MCF 10A (cell line): ENCODE measurements at places on chromosomes 6 and 20. TPM values are rescaled to one million over a fixed set of nuclear protein-coding genes. Genes with fewer than 3 reads are reported as not detected.
A peak's percentile ranks its signal among the peaks of the same experiment; 100 is the strongest.

TGM3 gene
- not detected in 2 replicates for total RNA-seq

EYA4 gene
- total RNA-seq, result not detected in 2 replicates

TRIM15 gene
- 0.79 TPM in 1 of 2 replicates, not detected in the other for total RNA-seq

AURKA gene
- total RNA-seq, result 65.8 and 75.3 TPM in 2 replicates

SPINT4 gene
- total RNA-seq, result not detected in 2 replicates

RAD21L1 gene
- total RNA-seq, result not detected in 2 replicates

POPDC3 gene
- 7.3 and 7.9 TPM in 2 replicates for total RNA-seq

CST2 gene
- total RNA-seq, result not detected in 2 replicates

OPN5 gene
- total RNA-seq, result not detected in 2 replicates

KCNK16 gene
- total RNA-seq, result not detected in 2 replicates

- DNase-seq, result peak; percentile 54
Measured at GRCh38 chr6:103273048-103273447, 1586.7 kb downstream of the HACE1 start.

DNA sequence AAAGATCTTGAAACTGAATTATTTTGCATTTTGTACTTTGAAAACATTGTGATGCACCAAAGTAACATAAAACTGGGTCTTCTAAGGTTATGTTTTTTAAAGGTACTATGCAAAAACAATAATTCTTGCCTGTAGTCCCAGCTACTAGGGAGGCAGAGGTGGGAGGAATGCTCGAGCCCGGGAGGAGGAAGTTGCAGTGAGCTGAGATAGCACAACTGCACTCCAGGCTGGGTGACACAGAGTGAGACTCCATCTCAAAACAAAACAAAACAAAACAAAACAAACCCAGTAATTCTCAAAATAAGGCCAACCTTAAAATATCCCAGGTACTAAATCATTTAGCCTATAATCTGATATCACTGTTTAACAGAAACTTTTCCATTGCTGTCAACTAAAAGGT lies 269.6 kb downstream of the KHDC1L start:
- no peak for DNase-seq

DNA sequence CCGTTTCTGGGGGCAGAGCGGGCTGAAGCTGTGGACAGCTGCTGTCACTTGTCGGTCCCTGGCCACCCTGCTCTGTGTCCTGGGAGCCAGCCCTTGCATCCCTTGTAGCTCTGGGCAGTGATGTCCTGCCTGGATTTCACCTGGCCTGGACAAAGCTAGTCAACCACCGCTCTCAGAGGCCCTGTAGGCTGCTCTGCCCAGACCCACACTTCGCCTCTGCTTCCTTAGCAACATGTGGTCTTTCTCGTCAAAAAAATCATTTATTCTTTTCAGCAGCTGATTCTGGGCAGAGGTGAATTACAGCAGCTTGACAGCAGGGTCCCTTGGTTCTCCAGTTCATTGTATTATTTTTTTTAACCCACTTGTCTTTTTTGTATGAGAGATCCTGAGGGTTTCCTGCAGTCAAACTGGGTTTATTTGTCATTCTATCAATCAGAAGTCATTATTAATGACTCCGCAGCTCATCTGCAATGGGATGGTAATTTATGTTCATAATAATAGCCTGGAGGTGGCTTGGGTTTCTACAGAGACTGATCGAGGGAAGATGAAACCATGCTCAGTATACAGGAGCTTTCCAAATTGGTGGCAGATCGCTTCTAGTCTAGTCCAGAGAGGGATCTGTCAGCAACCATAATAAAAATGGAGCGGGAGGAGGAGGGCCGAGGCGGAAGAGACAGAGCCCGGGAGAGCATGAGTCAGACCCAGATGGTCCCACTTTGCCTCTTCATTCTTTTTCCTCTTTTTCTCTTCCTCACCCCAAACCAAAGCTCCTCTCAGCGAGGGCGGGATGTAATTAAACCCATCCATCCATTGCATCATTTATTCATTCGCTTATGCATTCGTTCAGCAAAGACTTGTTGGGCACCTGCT lies 22.4 kb downstream of the EDN3 start:
- no peak for DNase-seq

GRCh38 chr6:87230801-87231200 lies 75.4 kb downstream of the ZNF292 start:
- DNase-seq, result no peak

- DNase-seq, result peak; percentile 34
Measured at GRCh38 chr20:3250091-3250504, 11.1 kb upstream of the SLC4A11 start.

DNA sequence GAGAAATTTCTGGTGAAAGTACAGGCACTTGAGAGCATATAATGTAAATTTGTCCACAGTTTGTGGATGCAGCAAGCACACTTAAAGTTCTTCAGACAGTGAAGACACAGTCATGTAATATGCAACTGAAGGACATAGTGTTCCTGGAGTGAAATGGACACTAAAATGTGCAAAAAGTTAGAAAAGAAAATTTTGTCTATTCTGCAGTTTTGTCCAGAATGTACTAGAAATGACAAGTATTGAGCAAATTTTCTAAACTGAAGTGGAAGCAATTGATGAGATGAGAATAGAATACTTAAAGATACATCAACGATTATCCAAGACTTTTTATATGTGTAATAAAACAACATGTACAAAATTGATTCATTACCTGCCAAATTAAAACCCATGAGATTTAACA lies 647.0 kb upstream of the IMPG1 start:
- DNase-seq, result no peak

- DNase-seq, result peak; percentile 62
Measured at GRCh38 chr20:56187534-56188165, 60.9 kb upstream of the MC3R start.

DNA sequence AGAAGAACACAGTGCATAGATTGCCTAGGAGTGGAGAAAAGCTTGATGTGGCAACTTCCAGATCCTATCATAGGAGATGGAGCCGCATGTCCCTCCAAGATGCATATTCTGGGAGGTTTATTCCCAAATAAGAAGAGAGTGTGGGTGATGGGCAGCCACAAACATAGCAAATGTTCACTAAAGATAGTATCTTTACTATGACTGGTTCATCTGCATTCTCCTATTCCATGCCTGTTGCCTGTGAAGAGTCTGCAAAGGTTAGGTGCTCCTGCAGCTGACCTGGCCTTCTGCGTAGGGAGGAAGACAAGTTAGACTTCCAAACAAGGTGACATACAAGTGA lies 14.5 kb upstream of the CCN6 start:
- no peak for DNase-seq

- no peak for DNase-seq
Measured at GRCh38 chr6:138778331-138778730, 4.8 kb downstream of the CCDC28A start.

GRCh38 chr20:21762646-21763045 lies 57.2 kb downstream of the PAX1 start:
- DNase-seq, result no peak

DNA sequence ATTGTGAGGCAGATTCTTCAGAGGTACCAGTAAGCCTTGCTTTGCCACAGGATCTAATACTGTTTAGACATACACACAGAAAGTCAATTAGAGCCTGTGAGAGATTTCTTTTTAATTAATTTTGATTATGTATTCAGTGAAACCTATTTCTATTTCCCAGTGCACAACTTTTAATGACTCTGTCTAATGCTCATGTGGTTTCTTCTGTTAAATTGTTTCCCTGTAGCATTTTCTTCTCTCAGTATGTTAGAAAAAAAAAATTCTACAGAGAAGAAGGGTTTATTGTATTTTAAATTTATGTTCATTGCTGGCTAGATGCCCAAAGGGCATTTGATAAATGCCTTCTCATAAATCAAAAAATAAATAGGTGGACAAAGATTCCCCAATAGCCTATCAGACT lies 293.7 kb downstream of the C6orf118 start:
- DNase-seq, result no peak

- no peak for DNase-seq
Measured at GRCh38 chr20:59268870-59269269, 31.5 kb upstream of the EDN3 start.

- no peak for DNase-seq
Measured at GRCh38 chr6:125431971-125432370, 130.2 kb upstream of the HDDC2 start.

DNA sequence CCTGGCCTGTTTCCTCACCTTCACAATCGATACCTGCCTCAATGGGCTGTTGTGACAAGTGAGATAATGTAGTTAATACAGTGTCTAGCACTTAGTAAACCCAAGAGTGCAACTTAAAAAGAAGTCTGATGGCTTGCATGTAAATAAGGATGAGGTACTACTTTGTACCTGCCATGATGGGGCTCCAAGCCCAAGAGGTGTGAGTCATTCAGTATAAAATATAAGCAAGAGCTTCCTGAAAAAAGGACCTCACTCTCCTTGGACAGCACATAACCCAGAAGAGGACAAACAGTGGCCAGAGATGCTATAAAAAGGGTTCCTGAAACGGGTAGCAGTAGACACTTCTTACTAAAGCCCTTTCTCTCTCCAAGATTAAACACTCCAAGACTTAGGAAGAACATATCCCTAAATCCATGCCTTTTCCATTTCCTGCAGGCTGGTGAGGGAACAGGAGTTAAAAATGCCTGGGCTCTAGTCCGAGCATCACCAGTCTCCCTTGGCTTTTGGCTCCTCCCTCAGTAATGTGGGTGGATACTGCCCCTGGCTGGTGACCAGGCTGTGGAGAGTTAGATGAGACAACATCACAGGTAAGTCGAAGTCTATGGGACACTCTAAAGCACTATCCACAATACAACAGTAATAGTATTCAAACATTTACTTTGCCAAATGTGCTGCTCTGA lies 4.3 kb downstream of the UBE2V1 start:
- peak; percentile 30 for DNase-seq
